ENCODE measurements at places on chromosomes 3 and 15.

- DNase-seq, result no peak
Measured at GRCh38 chr3:172538368-172539151, 15.3 kb upstream of the TNFSF10 start.

DNA sequence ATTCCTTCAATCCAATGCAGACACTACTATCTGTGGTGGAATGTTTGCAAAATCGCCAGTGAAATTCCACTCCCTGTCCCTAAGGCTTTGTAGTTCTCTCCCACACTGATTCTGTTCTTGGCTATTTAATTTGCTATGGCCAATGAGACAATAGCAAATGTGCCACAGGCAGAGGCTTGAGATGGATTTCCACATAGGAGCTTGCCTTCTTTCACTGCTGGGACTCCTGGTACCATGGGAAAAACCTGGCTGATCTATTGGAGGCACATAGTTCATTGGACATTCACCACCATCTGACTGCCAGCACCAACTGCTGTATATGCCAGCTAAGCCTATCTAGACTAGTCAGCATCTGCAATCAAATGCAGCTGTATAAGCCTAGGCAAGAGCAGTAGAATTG is 103.8 kb downstream of the NR1D2 start:
- DNase-seq, result no peak

- DNase-seq, result no peak
Measured at GRCh38 chr15:51775967-51776816, 24.8 kb downstream of the TMOD2 start.

DNA sequence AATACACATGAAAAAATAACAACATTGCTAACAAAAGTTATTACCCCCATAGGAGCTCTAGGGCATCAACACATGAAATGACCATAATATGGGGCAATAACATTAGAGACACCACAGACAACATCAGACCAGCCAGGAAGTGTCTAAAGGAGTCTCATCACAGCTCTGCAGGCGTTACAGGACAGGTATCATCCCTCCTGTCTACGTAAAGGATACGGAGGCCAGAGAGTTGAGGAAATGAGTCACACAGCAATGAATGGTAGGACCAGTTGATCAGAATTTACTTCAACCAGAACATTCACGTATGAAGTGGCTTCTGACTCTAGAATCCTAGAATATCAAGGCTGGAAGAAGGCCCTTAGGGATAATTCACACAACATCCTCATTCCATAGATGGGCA is 1.8 kb downstream of the NME9 start:
- DNase-seq, result no peak

DNA sequence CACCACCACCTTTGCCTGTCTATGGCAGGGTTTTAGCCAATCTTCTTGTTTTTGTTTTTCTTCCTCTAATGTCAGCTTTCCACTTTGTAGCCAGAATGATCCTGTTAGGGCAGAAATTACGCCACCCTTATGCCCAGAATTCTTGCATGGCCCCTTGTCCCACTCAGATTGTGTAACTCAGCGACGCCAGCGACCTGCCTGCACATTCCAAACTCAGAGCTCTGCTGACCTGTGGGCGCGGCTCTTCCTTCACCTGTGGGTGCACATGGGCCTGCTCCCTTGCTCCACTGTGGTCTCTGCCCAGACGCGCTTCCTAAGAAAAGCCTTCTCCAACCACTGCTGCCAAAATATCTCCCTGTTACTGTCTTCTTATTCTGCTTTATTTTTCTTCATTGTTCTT is 45.0 kb downstream of the MED12L start:
- DNase-seq, result no peak

- DNase-seq, result no peak
Measured at GRCh38 chr3:52649461-52650210, 36.1 kb downstream of the PBRM1 start.

- DNase-seq, result no peak
Measured at GRCh38 chr15:58444658-58445332, 13.0 kb downstream of the LIPC start.

GRCh38 chr3:137768361-137769321 is 4.5 kb downstream of the SOX14 start:
- DNase-seq, result no peak

DNA sequence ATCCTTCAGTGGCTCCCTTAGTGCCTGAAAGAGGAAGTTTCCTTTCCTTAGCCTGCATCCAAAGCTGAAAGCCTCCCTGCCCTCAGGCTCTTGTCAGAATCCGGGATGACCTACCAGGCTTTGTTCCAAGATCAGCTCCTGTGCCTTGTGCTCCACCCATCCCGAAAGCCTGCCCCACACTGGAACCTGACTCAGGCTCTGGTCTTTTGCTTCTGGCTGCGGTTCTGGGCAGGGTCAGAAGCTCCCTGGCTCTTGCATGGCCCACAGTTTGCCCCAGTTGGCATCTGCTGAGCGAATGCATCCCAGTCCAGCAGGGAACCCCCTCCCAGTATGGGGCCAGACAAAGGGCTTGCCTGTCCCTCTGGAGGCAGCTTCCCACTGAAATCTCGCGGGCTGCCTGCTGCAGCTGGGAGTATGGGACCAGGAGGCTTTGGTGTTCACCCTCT is 25.9 kb upstream of the KIF23 start:
- DNase-seq, result no peak

- no peak for DNase-seq
Measured at GRCh38 chr15:42149493-42150218, 6.8 kb downstream of the PLA2G4F start.

DNA sequence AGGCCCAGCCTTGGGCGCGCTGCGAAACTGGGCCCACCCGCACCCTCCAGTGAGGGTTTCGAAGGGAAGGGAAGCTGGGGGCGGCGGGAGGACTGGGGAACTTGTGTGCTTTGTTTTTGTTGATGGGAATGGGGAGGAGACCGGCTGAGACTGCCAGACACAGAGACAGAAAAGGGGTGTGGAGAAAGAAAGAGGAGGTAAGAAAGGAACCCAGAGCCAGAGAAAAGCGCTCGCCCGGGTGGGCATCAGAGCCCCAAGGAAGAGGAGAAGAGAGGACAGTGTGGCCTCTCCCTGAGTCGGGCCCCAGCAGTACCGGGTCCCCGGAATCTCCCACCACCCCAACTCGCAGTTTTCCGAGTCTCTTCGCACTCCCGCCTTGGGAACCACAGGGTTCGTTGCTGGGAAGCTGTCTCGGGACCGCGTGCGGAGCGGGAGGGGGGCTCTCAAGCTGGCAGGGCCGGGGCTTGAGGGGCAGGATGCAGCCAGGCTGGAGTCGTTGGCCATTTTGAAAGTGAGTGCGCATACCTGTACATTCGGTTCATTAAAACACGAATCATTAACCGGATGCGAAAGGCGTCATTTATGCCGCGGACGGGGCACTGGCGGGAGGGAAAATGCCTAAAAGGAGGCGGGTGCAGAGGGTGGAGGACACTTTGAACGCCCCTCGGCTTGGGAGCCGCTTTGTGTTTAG is 3.1 kb downstream of the SKOR1 start:
- DNase-seq, result no peak

DNA sequence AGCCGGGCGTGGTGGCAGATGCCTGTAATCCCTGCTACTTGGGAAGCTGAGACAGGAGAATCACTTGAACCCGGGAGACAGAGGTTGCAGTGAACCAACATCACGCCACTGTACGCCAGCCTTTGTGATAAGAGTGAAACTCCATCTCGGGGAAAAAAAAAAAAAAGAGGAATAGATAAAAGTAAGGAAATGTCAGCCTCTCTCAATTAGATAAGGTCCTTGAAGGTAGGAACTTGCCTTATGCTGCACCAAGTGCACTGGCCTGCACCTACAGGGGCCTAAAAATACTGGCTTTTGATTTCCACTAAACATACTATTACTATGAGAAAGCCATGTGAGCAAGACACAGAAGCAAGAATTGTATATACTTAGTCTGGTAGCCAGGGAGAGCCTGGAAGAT is 7.1 kb downstream of the RAF1 start:
- DNase-seq, result no peak

GRCh38 chr15:84780492-84780891 is 32.1 kb downstream of the ZNF592 start:
- no peak for DNase-seq

DNA sequence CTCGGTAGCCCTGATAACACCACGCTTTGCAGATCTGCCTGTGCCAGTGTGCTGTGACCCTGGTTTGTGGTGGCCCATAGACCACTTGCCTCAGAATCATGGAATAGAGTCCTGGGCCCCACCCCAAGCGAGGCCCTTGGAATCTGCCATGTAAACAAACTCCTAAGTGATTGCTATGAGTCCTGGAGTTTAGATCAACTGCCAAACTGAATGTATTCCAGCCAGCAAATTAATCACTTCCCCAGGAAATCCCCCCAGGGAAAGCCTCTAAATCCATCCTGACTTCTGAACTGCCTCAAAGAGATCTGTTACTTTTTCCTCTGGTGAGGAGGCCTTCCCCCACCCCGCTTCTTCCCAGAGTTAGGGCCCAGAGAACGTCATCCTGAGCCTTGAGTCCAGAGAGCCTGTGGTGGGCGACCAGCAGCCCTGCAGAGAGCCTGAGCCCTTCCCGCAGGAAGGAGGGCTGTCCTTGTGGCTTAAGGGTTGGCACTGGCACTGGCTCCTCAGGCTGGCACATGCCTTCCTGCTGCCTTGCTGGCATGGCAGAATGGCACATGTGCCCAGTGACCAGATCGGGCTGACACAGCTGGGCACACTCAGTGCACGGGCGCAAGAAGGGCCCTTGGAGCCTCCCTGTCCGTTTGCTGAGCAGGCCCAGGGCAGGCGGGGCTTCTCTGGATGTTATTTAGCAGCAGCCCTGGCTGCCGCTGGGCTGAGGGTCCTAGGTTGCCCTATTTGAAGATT is 50.6 kb upstream of the PLXNA1 start:
- no peak for DNase-seq

- DNase-seq, result no peak
Measured at GRCh38 chr15:81942157-81942556, 103.7 kb downstream of the MEX3B start.

- no peak for DNase-seq
Measured at GRCh38 chr15:49625460-49626036, 4.7 kb downstream of the DTWD1 start.

DNA sequence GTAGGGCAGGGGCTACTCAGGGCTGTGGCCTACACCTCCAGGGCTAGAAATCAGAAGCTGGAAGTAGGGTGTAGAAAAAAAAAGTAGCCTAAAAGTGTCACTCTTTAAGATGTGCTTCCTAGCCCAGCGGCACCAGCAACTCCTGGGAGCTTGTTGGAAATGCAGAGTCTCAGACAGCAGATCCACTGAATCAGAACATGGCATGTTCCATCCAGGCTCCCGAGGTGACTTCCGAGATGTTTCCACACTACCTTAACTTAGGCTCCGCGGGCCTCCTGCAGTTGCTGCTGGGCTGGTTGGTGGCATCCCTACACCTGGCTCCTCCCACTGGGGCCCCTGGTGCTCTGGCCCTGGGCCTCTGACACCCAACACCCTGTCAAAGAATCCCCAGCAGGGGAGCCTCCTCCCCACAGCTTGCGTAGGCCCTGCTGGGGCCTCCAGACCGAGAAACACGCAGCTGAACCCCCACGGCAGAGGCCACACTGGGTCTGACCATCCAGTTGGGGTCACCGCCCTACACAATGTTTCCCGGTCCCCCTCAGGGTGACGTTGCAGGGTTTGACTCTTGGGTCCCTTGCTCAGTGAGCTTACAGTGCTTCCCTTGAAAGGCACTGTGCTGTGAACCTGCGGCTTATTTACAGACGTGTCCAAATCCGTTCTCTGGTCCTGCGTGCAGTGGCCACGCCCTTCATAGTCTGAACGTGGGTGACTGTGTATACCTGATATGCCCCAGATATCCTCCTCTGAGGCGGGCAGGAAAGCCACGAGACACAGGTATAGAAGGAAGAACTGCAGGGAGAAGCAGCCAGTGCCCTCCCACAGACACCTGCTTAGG is 46.5 kb downstream of the FAM174B start:
- DNase-seq, result no peak

DNA sequence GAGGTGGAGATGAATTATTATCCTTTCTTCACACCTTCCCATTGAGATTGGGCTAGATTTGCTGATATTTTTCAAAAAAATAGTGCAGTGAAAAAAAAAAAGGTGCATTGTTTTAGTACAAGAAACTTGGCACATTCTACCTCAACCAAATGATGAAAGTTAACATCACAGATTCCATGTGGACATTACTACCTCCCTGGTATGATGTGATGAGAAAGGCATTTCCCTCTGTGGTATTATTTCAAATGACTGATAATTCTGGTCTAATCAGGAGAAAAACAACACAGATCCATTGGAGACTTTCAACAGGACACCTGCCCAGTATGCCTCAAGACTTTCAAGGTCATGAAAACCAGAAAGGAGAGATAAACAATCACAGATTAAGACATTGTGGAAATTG is 313.4 kb downstream of the BCHE start:
- no peak for DNase-seq

- DNase-seq, result no peak
Measured at GRCh38 chr3:188271226-188271914, 117.4 kb downstream of the LPP start.

DNA sequence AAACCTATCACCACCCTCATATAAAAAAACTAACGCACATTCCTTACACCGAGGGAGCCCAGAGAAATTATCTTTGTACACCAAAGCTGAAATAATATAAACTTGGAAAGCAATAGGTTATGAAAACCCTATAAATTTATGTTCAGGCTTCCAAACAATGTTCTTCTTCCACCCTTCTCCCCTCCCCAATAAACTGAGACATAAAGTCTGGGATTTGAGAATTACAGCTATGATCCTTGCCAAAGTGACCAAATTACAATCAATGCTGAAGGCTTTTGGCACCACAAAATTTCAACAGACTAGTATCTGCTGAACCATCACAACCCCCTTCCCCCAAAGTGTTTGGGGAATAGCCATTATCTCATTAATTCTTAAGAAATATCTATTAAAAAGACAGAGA is 237.8 kb downstream of the FMN1 start:
- DNase-seq, result no peak

- peak; percentile 65 for DNase-seq
Measured at GRCh38 chr3:72100601-72101187, 315.7 kb upstream of the PROK2 start.

DNA sequence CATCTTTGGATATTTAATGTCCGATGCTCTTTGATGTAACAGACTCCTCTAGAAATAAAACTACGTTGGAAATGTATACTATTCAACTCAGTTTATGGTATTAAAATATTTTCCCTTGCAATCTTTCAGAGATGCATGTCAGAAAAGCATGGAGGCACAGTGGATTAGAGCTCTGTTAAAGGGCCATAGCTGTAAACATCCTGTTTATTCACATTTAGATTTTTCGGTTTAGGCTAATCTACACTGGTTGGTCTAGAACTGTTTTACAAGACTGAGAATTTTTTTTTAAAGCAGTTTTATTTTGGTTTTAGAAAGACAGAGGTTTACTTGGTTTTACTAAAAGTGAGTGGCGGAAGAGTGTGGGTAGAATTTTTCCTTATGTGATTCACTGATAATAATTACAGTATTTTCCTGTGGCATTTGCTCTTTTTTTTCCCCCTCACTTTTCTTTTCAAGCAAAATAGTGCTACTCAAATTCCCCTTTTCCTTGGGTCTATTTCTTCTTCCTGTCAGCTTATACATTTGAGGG is 132.1 kb downstream of the IL1RAP start:
- DNase-seq, result no peak

- no peak for DNase-seq
Measured at GRCh38 chr15:59993041-59993750, 10.9 kb upstream of the FOXB1 start.

Measured in stimulated activated CD8-positive, alpha-beta memory T cell treated with anti-CD3 and anti-CD28 coated beads, Interleukin-15, amount 100 ng/mL, for 24 hours (primary cell).